Activated T-cell treated with anti-CD3 and anti-CD28 coated beads for 48 hours (primary cell): ENCODE measurements at places on chromosomes 2 and 18.

DNA sequence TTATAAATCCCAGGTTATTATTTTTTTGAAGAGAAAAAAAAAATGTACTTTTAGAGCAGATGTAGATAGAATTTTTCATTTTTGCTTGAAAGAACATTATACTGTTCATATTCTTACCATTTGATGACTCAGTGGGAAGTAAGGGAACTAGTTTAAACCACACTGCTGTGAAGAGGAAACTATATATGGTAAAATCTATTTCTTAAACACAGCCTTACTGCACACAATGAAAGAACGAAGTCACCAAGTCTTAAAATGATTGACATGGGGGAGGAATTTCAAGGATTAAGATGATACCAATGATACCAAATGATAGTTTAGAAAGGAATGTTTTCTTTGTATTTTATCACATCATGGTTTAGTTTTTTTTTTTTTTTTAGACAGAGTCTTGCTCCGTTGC lies 5.0 kb downstream of the ACTR2 start:
- no peak for DNase-seq

DNA sequence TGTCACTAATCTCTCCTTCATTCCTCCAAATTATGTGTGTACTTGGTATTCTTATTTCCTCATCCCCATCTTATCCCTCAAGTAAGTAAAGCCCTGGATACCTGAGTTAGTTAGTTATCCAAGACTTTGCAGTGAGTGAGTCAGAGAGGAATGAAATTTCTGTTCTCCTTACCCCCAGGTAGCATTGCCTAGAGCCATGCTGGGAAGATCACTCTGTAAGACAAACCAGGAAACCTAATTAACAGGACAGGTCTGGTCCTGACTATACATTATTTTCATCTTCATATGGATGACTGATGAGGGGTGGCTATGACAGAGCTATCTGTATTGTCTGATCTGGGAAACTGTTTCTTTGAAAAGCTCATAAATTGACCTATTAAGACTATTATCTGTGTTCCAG lies 55.0 kb upstream of the ITGA6 start:
- no peak for DNase-seq

GRCh38 chr2:1812926-1813325 lies 68.6 kb upstream of the PXDN start:
- no peak for DNase-seq

DNA sequence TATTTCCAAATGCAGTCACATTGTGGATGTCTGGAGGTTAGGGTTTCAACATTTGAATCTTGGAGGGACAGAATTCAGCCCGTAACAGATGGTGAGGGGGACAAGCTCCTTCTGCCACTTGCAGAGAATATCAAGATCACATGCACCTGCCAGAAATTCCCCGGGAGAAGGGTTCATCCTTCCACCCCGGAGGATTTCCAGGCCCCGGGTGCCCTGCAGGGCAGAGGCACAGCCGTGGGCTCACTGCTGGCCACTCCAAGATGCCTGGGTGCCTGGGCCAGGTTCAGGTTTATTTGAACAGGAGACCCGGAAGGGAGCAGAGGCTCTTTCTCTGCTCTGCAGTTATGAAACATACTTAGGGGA lies 38.2 kb upstream of the MGAT4A start:
- no peak for DNase-seq

DNA sequence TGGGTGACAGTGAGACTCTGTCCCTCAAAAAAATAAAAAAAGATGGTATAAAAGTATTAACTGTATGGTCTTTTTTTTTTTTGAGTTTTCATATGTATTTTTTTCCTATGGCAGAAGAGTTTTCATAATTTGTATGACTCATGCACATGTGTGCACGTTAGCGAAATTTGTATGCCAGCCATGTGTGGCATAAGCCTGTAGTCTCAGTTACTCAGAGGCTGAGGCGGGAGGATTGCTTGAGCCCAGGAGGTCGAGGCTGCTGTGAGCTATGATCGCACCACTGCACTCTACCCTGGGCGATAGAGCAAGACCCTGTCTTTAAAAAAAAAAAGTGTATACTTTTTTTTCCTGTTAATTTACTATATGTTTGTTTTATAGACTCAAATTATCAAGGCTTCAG lies 160.8 kb downstream of the TGIF1 start:
- DNase-seq, result no peak

GRCh38 chr2:215160081-215160480 lies 21.7 kb upstream of the ABCA12 start:
- no peak for DNase-seq

- no peak for DNase-seq
These were observed 149.0 kb downstream of the CCDC178 start for GRCh38 chr18:33291539-33291938.

- no peak for DNase-seq
These were observed 61.6 kb upstream of the PARD3B start for GRCh38 chr2:204483608-204484081.

GRCh38 chr2:128783193-128783671 lies 464.6 kb upstream of the HS6ST1 start:
- no peak for DNase-seq

DNA sequence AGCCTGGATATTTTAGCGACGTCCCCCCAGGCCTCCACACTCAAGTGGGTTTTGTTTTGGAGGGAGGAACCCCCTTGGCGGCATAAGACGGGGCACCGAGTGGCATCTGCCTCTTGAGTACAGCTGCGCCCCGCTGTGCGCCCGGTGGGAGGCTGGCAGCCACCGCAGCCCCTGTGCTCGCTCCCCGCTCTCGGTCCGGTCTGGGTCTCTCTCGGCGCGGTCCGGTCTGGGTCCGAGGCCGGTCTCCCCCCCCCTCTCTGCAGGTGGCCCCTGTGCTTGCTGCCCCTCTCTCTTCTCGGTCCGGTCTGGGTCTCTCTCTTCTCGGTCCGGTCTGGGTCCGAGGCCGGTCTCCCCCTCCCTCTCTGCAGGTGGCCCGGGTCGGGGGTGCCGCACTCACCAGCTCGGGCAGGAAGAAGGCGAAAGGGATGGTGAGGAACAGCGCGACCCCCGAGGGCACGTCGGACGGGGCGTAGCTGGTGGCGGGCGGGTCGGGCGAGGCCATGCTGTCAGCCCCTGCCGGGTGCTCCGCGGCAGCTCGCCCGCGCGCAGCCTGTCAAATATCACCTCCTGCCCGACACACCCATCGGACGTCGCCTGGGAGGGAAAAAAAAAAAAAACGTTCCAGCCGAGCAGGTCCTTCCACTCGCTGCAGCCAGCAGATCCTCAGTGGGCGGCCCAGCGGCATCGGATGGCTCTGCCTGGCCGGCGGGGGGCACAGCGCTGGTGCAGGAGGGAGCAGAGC lies at the start of gene MALL:
Gene MALL, minus strand, starts transcription at position 532 of the 742 bp plus-strand sequence. Its CDS starts 30 bp downstream, at position 502.
- no peak for DNase-seq

- no peak for DNase-seq
These were observed 1.9 kb downstream of the TCF23 start for GRCh38 chr2:27150639-27151230.

- no peak for DNase-seq
These were observed 91.1 kb downstream of the ACTR3 start for GRCh38 chr2:113980946-113981345.

- no peak for DNase-seq
These were observed 56.7 kb upstream of the FHL2 start for GRCh38 chr2:105455488-105456003.

DNA sequence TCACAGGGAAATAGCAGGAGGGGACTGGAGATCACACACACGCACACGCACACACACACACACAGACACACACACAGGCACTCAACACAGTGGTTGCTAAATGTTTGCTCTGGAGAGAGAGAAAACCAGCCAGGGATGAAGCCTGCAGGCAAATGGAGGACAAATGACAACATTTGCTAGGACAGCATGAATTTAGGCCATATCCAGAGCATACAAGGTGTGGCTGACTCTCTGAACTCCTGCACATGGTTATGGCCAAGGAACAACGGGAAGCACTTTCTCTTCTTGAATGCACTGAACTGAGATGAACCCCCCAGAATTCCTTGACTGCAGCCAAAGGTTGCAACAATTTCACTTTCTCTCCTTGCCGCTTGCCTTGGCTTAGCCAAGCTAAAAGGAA lies 230.0 kb upstream of the RASGRP3 start:
- DNase-seq, result no peak

GRCh38 chr2:134657650-134658250 lies 61.0 kb downstream of the TMEM163 start:
- DNase-seq, result no peak

DNA sequence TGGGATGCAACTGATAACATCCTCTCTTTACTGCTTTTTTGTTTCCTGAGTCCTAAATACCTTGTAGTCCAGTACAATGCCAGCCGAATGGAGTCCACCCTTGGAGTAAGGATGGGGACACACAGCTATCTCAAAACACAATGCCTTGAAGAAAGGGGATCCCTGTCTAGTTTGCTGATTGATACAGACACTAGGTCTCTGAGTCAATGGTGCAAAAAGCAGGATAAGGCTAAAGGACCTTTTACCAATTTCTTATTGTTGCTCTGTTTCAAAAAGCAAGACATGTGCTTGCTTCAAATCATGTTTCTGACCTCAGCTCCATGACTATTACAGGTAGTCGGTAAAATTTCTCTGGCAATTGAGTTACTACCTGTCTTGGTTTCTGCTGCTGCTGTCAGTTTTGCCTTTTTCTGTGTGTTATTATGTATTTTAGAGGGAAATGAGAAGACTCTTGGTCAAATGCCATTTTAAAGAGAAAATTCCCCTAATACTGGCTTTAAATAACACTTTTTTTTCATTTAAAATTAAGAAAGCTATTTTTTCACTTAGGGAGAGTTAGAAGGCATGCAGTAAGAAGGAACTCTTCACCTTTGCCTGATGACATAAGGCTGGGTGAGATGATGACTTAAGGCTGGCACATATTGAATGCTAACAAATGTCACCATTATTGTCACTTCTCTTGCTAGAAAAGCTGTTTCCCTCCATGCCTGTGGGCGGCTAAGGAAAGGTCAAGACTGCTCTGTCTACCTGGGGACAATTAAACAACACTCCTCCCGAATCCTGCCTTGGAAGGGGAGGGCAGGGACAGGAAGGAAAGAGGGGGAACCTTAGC lies 4.9 kb upstream of the FIGLA start:
- DNase-seq, result no peak

DNA sequence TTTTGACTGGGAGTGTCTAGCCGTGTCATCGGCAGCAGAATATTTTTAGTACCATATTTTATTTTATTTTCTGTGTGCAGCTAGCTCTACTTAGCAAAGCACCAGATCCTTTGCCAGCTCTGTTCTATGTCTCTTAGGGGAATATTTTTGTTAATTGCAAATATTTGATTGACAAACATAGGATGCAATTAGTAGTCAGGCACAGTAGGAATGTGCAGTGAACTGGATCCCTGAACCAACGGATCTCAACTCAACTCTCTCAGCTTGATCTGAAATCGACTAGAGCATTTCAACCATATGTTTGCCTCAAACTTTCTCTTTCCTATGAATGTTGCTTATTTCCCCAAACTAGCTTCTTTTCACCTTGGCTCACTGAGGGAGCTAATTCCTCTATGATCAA lies 998.0 kb upstream of the FANCL start:
- DNase-seq, result no peak

DNA sequence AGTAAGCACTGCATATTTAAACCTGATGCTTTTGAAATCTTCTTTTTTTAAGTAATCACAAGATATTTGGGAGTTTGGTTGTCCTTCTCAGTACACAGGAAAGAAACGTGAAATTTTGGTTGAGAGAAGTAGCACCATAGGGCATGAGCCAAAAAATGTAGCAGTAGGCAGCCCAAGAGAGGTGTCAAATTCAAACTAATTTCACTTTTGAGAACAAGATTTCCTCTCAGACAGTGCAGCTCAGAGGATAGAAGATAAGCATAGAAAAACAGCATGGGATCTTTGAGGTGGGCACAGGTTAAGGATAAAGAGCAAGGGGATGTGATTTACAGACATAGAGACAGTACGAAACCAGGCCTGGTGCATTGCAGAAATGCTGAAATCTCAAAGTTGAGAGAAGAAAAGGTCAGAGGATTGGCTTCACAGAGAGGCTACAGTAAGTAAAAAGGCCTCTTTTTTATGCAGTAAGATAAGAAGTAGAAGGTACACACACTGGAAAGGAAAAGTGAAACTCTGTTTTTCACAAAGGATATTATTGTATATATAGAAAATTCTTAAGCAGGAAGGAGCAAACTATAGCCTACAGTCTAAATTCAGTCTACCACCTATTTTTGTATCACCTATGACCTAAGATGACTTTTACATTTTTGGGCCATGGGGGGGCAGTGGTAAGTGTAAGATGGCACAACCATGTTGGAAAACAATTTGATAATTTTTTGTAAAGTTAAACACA lies 89.8 kb downstream of the PKP4 start:
- DNase-seq, result no peak

- DNase-seq, result no peak
These were observed 23.9 kb downstream of the RBMS1 start for GRCh38 chr2:160469621-160470204.

- DNase-seq, result no peak
These were observed 9.2 kb downstream of the AAK1 start for GRCh38 chr2:69634196-69634821.

DNA sequence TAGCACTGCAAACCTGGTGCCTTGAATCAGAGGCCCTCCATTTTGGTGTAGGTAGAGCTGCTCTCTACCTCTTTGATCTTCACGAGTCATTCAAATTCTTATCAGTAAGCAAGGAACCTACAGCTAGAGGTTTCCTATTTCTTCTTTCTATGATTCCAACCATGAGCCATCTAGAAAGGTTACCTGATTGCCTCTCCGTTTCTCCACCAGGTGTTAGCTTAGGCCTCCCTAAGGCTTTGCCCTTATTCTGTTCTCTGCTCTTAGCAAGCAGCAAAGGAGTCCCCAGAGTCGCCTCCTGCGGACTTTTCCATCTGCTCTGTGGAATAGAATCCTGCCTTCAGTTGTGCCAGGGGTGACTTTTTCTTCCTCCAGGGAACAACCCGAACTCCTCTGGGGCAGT lies 173.6 kb downstream of the GRB14 start:
- DNase-seq, result no peak
